ENCODE measurements at places on chromosomes 2 and 18.

- DNase-seq = no peak
Observed at GRCh38 chr18:77263466-77263763, 13.8 kb downstream of the GALR1 start.

DNA sequence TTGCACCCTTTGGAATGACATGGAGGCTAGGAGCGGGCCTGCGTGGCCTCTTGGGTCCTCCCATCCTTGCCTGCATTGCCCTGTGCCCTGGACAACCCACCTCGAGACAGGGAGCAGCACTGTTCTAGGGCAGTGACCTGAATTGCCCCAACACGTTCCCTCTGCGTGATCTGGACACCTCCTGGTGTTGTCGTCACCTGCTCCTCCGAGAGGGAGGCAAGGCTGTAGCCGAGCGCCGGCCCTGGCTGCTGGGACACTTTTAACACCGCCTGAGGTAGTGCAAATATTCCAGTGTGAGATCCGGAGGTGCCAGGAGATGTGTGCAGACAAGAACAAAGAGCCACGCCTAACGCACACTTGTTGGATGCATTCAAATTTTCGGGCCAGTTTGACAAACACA is 131.5 kb downstream of the SMAD7 start:
- DNase-seq = no peak

GRCh38 chr2:238182362-238182761 is 21.1 kb downstream of the ILKAP start:
- DNase-seq = no peak

DNA sequence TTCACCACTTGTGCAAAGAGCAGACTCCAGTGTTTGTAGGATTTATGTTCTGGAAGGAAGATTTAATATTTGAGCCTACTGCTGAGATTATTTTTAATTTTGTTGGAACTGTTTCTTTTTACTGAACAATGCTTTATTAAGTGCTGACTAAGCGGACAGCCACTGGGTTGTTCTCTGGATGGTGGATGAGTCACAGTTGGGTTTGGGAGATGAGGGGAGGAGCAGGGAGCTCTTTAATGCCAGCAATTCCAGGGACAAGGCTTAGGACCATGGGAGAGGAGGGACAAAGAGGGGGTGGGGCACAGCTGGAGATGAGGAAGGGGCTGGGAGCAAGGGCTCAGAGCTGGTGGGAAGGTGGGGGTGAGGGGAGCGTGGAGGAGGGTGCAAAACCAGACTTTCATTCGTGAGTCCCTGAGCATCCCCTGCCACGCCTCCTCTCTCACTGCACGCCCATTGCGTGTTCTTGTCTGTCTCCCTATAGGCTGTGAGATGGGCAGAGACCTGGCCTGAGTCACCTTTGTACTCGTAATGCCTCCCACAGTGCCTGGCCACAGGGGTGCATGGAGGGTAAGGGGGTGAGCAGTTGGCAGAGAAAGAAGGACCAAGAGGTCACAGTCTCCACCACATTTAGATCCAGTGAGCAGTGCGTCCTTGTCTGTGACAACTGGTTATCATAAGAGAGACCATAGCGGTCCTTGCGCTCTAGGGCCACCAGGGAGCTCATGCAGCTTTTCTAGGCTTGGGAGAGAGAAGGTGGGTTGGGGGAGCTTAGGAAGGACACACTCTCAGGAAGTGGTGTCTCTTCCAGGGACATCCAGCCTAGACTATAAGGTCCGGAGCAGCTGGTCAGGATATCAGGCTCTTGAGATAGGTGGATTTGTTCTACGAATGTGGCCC is 18.4 kb downstream of the SLC4A3 start:
- no peak for DNase-seq

DNA sequence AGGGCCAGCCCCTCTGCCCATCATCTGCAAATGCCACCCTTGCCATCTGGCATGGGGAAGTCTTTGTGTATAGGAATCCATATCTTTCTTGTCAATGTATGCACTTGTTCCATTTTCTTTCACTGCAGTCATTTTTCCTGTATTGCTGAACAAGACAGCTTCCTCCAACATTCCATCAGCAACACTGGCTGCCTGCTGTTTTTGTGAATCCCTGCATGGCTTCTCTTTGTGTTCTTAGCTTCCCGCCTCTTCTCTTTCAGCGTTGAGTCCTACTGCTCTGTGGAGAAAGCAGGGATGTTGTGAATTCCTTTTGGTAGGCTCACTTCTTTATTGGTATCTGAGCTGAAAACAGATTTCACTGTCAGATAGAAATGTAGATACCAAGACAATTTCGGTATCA is 150.0 kb downstream of the LPIN1 start:
- DNase-seq = no peak

- DNase-seq = no peak
Observed at GRCh38 chr2:233690444-233690843, 2.2 kb upstream of the UGT1A6 start.

- no peak for DNase-seq
Observed at GRCh38 chr18:32753656-32754260, 19.1 kb downstream of the KLHL14 start.
